ENCODE measurements at places on chromosomes 13 and 19.
A peak's percentile ranks its signal among the peaks of the same experiment; 100 is the strongest.

DNA sequence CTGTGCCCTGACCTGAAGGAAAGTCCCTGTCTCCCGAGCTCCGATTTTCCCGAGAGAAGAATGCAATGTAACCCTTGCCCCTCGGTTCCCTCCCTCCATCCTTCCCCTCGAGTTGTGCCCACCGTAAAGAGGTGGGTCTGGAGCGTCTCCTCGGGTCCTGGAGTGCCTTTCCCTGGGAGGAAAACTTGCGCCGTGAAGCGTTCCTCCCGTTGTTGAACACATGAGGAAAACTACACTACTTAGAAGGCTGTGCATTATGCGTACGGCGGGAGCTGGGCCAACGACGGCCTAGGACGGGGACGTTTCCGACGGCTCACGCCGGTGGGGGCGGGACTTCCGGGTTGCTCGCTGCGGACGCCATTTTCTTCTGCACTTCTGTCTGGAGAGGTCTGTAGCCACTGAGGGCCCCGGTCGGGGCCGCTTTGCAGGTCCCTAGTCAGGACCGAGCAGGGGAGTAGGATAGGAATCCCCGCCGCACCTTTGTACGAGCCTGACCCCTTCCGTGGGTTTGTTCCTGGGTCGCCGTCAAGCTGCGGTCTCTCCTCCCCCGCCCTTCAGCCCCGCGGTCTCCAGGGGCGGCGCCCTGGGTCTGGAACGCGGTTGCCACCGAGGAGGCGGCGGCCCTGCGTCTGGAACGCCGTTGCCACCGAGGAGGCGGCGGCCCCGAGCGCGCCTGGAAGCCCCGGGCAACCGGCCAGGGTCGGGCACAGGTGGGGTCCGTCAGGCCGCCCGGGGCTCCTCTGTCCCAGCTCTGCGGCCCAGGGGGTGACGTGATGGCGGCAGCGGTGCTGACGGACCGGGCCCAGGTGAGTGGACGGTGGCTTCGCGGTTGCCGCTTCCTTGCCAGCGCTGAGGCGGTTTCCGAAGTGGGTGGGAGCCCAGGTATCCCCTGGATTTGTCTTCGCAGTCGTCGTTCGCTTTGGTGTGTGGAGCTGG, at the start of gene ZNF264:
ZNF264 (plus strand) TSS at position 360 of the 936 bp plus-strand sequence; CDS start at position 774, 414 bp downstream.
- no peaks in the 10 kb centered on the region for H3K27me3 ChIP-seq
- H3K36me3 ChIP-seq, result peaks cover 66% of the 10 kb centered on the region
- H3K27ac ChIP-seq, result peak within 1 kb of the TSS; percentile 83
- DNase-seq, result peak; percentile 84
- H3K4me3 ChIP-seq, result peak within 1 kb of the TSS; percentile 91

- peak overlapping the region; percentile 86 for H3K4me3 ChIP-seq
- H3K27me3 ChIP-seq, result no peaks in the 10 kb centered on the region
- H3K27ac ChIP-seq, result peak overlapping the region; percentile 95
- H3K4me1 ChIP-seq, result peaks cover 48% of the 10 kb centered on the region
- H3K36me3 ChIP-seq, result no peaks in the 10 kb centered on the region
Observed at GRCh38 chr19:13162724-13163608, 12.8 kb downstream of the IER2 start.

DNA sequence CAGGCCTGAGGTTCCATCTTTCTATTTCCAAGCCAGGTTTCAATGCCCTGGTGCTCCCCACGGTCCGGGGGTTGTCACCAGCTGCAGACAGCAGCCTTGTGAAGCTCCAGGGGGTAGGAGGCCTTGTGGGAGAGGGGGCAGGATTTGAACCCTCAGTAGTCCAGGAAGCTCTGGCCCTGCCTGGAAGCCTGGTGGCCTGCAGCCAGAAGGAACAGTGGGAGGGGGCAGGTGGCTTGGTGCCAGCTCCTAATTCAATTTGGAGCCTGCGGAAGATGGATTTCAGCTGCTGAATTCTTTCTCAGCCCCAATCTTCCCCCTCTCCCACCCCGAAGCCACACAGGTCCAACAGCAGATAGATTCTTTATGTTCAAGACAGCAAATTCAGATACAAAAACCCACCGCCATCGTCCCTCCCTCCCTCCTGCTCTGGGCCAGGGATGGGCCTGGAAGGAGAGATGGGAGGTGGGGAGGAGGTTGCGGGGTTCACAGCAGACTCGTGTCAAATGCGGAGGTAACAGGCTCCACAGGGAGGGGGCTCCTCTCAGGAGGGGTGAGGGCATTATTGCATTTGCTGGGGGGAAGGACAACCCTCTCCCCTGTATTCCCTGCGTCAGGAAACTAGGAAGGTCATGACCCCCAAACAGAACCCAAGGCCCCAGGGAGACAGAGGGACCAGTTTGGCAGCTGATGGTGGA, 2.4 kb upstream of the PTGER1 start:
- H3K27ac ChIP-seq, result no peak overlapping the region
- DNase-seq, result no peak
- H3K36me3 ChIP-seq, result no peaks in the 10 kb centered on the region

DNA sequence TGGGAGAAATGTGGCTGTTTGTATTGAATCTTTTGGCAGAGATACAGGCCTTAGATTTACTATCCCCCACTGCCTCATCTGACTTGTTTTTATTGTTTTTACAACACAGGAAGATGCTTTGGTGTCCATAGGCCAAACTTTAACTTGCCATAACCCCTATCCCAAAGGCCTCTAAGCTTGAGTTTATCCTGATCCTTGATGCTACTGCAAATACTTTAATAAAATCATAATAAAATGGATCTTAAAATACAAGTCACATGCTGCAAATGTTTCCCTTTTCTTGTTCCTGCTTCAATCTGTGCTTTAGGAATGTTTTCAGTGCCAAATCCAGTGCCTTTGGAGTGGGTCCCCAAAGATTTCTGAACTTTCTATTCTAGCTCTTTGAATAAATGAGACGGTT, 770.6 kb downstream of the DACH1 start:
- no peak overlapping the region for H3K27ac ChIP-seq
- DNase-seq, result no peak
- no peaks in the 10 kb centered on the region for H3K27me3 ChIP-seq

DNA sequence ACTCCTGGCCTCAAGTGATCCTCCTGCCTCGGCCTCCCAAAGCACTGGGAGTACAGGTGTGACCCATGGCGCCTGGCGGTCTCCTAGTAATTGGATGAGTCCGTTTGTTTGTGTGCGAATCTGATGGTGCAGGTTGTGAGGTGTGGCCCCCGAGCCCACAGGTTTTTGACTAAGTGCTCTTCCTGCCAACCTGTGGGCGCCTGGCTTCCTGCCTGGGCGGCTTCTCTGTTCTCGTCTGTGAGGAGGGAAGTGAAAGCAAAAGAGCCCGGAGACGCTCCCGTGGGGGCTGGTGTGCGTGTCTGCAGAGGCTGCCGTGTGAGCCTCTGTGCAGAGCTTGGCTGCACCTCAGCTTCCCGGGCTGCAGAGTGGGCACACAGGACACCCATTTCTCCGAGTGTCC, 10.0 kb downstream of the ARHGAP45 start:
- H3K4me1 ChIP-seq, result peaks cover 42% of the 10 kb centered on the region
- peak overlapping the region; percentile 78 for H3K27ac ChIP-seq
- H3K36me3 ChIP-seq, result peaks cover 79% of the 10 kb centered on the region
- H3K27me3 ChIP-seq, result no peaks in the 10 kb centered on the region

GRCh38 chr13:29196409-29197074, 376.4 kb downstream of the MTUS2 start:
- H3K27ac ChIP-seq, result no peak overlapping the region
- H3K4me3 ChIP-seq, result no peak overlapping the region
- no peak for DNase-seq
- H3K27me3 ChIP-seq, result no peaks in the 10 kb centered on the region
- H3K4me1 ChIP-seq, result no peaks in the 10 kb centered on the region
- H3K36me3 ChIP-seq, result no peaks in the 10 kb centered on the region

- no peaks in the 10 kb centered on the region for H3K4me1 ChIP-seq
- no peak for DNase-seq
- H3K27ac ChIP-seq, result no peak overlapping the region
Observed at GRCh38 chr19:14758816-14759215, 19.5 kb downstream of the ADGRE2 start.

GRCh38 chr19:12788682-12789097, 2.6 kb upstream of the JUNB start:
- DNase-seq, result no peak
- peaks cover 19% of the 10 kb centered on the region for H3K36me3 ChIP-seq
- H3K27ac ChIP-seq, result peak overlapping the region; percentile 94
- peaks cover 17% of the 10 kb centered on the region for H3K4me1 ChIP-seq
- peak overlapping the region; percentile 88 for H3K4me3 ChIP-seq
